ENCODE measurements at places on chromosomes 2 and 18.

GRCh38 chr2:136069773-136070172 is 48.2 kb downstream of the CXCR4 start:
- H3K27ac ChIP-seq, result no peak overlapping the region
- no peaks in the 10 kb centered on the region for H3K36me3 ChIP-seq
- no peak for DNase-seq

DNA sequence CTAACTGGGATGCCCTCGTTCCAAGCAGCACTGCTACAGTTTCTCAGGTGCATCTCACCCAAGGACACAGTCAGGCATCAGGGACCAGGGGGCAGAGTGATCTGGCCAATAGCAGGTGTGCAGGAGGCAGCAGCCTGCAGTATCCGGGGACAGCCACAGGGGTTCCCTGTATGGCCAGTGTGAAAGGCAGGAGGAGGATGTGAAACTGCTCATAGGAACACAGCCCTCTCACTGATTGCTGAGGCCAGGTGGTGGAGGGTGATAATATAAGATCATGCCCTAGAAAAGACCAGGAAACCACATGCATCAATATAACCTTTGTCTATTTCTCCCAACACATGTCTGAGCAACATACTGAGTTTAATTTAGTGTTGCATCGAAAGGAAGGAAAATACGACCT is 112.7 kb upstream of the TACR1 start:
- no peak overlapping the region for H3K4me3 ChIP-seq
- H3K27me3 ChIP-seq, result no peaks in the 10 kb centered on the region
- no peaks in the 10 kb centered on the region for H3K36me3 ChIP-seq
- no peaks in the 10 kb centered on the region for H3K4me1 ChIP-seq
- H3K27ac ChIP-seq, result no peak overlapping the region

- H3K4me3 ChIP-seq, result no peak overlapping the region
- H3K27ac ChIP-seq, result no peak overlapping the region
- no peaks in the 10 kb centered on the region for H3K36me3 ChIP-seq
- no peaks in the 10 kb centered on the region for H3K27me3 ChIP-seq
These were observed 344.2 kb downstream of the MTX2 start for GRCh38 chr2:176613323-176613987.

DNA sequence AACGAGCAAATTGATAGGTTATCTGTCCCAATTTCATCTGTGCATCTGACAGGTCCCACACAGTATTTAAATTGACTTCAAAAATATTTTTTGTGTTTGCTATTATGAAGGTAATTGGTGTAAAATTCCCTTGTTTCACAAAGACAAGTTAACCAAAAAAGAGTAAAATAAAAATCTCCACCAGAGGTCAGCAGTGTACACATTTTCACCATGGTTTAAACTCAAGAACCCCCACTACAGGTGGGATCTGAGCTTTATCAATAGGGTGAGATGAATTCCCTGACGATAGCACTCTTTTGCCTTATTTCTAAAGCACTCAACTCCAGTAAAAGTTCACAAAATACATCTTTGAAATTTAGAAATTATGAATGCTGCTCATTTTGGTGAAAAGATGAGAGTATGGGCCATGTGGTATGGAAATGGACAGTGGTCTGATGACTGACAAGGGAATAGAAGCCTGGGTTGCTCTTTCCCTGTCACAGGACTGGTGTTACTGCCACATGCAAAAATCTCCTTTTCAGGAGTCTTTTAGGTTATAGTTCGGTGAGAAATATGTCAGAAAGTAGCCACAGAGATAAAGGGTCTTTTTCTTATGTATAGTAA is 68.0 kb downstream of the SERPINB8 start:
- no peaks in the 10 kb centered on the region for H3K27me3 ChIP-seq
- H3K4me3 ChIP-seq, result no peak overlapping the region
- DNase-seq, result peak; percentile 82
- no peaks in the 10 kb centered on the region for H3K4me1 ChIP-seq
- H3K36me3 ChIP-seq, result no peaks in the 10 kb centered on the region
- no peak overlapping the region for H3K27ac ChIP-seq

DNA sequence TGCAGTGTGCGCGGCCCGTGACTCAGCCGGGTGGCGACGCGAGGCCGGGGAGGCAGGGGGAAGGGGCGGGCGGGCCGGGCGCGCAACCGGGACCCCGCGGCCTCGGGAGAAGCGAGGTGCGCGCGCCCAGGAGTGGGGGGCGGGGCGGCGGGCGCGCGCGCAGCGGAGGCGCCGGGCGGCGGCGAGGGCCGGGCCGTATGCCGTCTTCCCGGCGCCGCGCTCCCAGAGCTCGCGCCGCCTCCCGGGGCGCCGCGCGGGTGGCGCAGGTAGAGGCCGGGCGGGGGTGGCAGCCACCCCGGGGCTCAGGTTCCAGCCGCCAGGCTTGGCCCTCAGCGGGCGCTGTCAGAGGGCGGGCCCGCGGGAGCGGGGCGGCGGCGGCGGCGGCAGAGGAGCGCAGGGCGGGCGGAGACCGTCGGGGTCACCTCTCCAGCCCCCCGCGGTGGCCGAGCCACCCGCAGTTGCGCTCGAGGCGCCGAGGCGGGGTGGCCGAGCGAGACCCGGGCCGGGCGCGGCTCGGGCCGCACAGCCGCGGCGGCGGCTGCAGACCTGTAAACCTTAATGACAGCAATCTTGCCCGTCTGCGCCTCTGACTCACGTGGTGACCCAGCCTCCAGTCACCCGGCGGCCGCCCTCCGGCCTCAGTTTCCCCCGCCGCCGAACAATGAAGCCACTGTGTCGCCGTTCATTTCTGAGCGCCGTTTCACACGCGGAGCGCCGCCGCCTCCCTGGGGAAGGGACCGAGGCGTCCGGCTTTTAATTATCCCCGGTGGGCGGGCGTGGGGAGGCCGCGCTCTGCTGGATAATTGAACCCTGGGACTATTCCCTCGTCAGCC is 25.3 kb upstream of the SMAD7 start:
- H3K27me3 ChIP-seq, result peaks cover 34% of the 10 kb centered on the region
- peaks cover 27% of the 10 kb centered on the region for H3K4me1 ChIP-seq
- H3K27ac ChIP-seq, result no peak overlapping the region
- H3K4me3 ChIP-seq, result peak overlapping the region; percentile 66

GRCh38 chr2:118363604-118364003 is 275.3 kb downstream of the INSIG2 start:
- no peak for DNase-seq
- no peak overlapping the region for H3K4me3 ChIP-seq
- no peaks in the 10 kb centered on the region for H3K36me3 ChIP-seq
- no peaks in the 10 kb centered on the region for H3K27me3 ChIP-seq
- no peaks in the 10 kb centered on the region for H3K4me1 ChIP-seq
- H3K27ac ChIP-seq, result no peak overlapping the region

DNA sequence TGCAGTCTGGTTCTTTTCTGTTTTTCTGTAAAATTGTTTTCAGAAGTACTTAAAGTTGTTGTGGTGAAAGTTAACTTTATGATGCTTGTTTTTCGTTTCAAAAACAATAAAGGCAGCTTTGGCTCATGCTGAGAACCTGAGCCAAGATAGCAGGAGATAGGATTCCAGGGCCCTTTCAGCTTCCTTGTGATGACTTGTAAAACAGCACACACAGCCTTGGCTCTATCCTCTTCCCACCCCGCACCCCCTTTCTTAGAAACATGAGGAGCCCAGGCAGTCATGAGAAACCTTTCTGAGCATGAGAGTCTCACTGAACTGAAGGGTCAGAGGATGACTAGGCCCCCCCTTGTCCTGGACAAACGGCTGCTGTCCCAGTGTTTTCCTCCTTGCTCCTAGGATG is 12.4 kb upstream of the CHRNA1 start:
- H3K4me1 ChIP-seq, result peaks cover 46% of the 10 kb centered on the region
- no peaks in the 10 kb centered on the region for H3K27me3 ChIP-seq
- H3K36me3 ChIP-seq, result no peaks in the 10 kb centered on the region
- no peak overlapping the region for H3K27ac ChIP-seq

DNA sequence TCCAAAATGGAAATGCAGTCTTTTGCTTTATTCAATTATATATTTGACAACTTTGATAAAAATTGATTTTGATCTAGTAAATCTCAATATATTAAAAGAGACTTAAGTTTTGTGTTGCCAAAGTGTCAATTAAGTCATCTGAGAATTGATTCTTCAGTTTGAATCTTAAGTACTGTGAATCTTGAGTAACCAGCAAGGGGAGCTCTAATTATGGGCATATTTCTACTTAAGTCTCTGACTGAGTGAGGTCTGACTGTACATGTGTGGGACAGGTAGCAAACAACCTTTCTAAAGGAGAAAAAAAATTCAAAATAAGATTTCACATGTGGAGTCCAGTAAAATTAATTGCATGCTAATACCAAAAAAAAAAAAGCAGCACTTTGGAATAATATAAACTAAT is 503.7 kb upstream of the SLC8A1 start:
- no peak overlapping the region for H3K27ac ChIP-seq
- no peaks in the 10 kb centered on the region for H3K36me3 ChIP-seq
- H3K4me1 ChIP-seq, result no peaks in the 10 kb centered on the region
- no peak for DNase-seq

All from GM23338 (cell line).